ENCODE measurements at places on chromosomes 7 and 10. TPM values are rescaled to one million over a fixed set of nuclear protein-coding genes. Genes with fewer than 3 reads are reported as not detected.

GFRA1 gene
- not detected for total RNA-seq

AFAP1L2 gene
- total RNA-seq, result 6.3 TPM

GRCh38 chr7:155696747-155697146 is 52.3 kb downstream of the RBM33 start:
- H3K4me3 ChIP-seq, result no peak overlapping the region
- peaks cover 64% of the 10 kb centered on the region for H3K4me1 ChIP-seq
- no peak for DNase-seq
- H3K36me3 ChIP-seq, result peaks cover 16% of the 10 kb centered on the region

DNA sequence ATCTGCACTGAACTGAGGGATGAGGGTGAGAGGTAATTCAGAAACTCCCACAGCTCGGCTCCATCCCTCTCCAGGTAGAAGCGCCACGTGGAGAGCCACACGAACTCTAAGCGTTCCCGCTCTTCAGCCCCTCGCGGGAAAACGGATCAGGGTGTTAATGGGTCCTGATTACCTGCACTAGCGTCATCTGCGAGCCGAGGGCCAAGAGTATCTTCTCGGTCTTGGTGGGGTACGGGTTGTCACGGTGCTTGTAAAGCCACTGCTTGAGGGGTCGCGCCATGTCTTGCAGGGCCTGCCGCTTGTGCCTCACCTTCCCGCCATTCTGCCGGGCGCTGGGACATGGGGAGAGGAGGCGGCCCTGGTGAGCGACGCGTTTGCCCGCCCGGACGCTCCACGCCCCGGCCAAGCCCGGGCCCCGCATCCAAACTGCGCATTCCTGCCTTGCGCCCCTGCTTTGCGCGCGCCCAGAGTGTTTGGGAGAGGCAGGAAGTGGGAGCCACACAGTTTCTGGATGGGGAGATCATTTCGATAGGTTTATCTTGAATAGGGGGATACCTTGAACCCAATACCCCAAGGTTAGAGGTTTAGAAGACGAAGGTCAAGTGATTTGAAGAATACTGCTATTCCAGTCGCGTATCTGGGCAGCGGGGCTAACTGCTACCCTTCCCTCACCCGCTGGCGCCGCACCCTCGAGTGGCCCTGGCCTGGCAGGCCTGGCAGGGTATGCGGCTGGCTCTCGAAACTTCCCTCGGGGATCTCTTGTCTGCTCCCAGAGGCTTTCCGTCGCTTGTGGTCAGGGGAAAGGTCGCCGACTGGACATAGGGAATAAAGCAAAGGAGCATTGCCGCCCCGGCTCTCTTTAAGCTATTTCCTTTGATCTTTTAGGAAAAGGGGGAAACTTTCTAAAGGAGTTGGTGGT is 4.2 kb downstream of the MKX start:
- H3K4me3 ChIP-seq, result peak overlapping the region; percentile 55
- H3K36me3 ChIP-seq, result no peaks in the 10 kb centered on the region
- DNase-seq, result peak; percentile 14
- peaks cover 28% of the 10 kb centered on the region for H3K4me1 ChIP-seq

GRCh38 chr7:107501593-107501992 is 31.7 kb downstream of the GPR22 start:
- peaks cover 17% of the 10 kb centered on the region for H3K36me3 ChIP-seq
- DNase-seq, result peak; percentile 63
- H3K4me1 ChIP-seq, result peaks cover 12% of the 10 kb centered on the region
- no peak overlapping the region for H3K4me3 ChIP-seq
- no peak overlapping the region for H3K27ac ChIP-seq

DDIT4 gene
- total RNA-seq, result 1,096 TPM

COL26A1 gene
- total RNA-seq, result not detected

GRCh38 chr10:86152911-86153310 is 213.7 kb downstream of the GRID1 start:
- H3K27ac ChIP-seq, result no peak overlapping the region
- no peaks in the 10 kb centered on the region for H3K27me3 ChIP-seq
- H3K36me3 ChIP-seq, result no peaks in the 10 kb centered on the region

GRCh38 chr10:72334196-72334824 is 20.4 kb downstream of the DNAJB12 start:
- peak overlapping the region; percentile 57 for H3K4me3 ChIP-seq
- DNase-seq, result peak; percentile 42
- peaks cover 40% of the 10 kb centered on the region for H3K36me3 ChIP-seq
- H3K4me1 ChIP-seq, result peaks cover 80% of the 10 kb centered on the region
- peak overlapping the region; percentile 84 for H3K27ac ChIP-seq

- no peaks in the 10 kb centered on the region for H3K36me3 ChIP-seq
- no peak overlapping the region for H3K4me3 ChIP-seq
- H3K4me1 ChIP-seq, result peaks cover 5% of the 10 kb centered on the region
Observed at GRCh38 chr7:42471573-42472174, 234.7 kb upstream of the GLI3 start.

GRCh38 chr7:42876182-42877068 is 35.4 kb downstream of the C7orf25 start:
- no peaks in the 10 kb centered on the region for H3K4me1 ChIP-seq
- H3K4me3 ChIP-seq, result no peak overlapping the region
- no peak overlapping the region for H3K27ac ChIP-seq

- DNase-seq, result no peak
- no peaks in the 10 kb centered on the region for H3K4me1 ChIP-seq
- no peak overlapping the region for H3K27ac ChIP-seq
- no peaks in the 10 kb centered on the region for H3K36me3 ChIP-seq
- no peak overlapping the region for H3K4me3 ChIP-seq
Observed at GRCh38 chr10:67045404-67045803, 119.6 kb downstream of the LRRTM3 start.

GRCh38 chr7:46908770-46909169 is 673.1 kb downstream of the TNS3 start:
- H3K36me3 ChIP-seq, result no peaks in the 10 kb centered on the region
- H3K27me3 ChIP-seq, result no peaks in the 10 kb centered on the region
- no peak for DNase-seq

DNA sequence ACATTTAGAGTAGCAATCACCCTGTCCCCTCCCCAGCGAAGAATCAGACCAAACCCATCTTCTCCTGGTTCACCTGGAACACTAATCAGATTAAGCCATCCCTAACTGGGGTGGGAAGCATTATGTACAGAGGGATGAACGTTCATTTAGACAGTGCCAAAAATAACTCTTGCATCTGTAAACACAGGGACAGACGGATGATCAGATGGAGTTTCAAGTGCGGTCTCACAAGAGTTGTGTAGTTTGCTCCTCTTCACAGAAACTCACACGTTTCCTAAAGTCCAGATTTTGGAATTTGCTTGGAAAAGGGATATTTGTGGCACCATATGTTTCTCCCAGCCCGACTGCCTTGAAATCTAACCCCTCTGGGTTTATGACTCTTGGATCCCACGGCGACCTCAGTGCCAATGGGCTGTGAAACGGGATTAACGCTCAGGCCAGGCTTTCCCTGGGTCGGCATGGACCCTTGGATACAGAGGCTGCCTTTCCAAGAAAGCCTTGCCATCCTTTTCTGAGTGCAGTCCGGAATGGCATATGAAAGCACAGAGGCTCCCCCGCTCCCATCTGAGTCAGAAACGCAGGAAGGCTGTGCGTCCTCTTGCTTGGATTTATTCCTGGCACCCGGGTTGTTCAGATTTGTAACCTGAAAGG is 293.2 kb upstream of the HABP2 start:
- H3K4me3 ChIP-seq, result no peak overlapping the region
- no peaks in the 10 kb centered on the region for H3K4me1 ChIP-seq
- no peak overlapping the region for H3K27ac ChIP-seq
- peaks cover 20% of the 10 kb centered on the region for H3K27me3 ChIP-seq
- H3K36me3 ChIP-seq, result no peaks in the 10 kb centered on the region
- no peak for DNase-seq

DNA sequence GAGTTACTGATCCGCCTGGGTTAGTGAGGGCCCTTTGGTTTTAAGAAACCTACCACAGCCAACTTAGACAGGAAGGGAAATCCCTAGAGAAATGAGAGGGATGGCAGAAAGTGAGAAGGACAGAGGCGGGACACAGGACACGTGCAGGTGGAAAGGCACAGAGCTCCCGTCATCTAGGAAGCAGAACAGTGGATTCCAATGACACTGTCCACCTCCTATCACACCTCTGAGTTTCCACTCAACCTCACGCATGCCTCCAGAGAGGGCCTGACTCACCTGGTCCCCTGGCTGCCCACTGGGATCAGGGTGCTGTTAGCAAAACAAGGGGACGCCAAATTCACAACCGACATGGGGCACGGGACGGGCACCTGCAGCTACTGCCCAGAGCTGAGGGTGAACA is 26.3 kb downstream of the CPXM2 start:
- H3K27ac ChIP-seq, result no peak overlapping the region
- peaks cover 6% of the 10 kb centered on the region for H3K27me3 ChIP-seq
- no peak overlapping the region for H3K4me3 ChIP-seq
- no peaks in the 10 kb centered on the region for H3K36me3 ChIP-seq
- no peak for DNase-seq

VWA2 gene
- not detected for total RNA-seq

GRCh38 chr7:24555719-24556118 is 17.5 kb upstream of the PALS2 start:
- peaks cover 1% of the 10 kb centered on the region for H3K27me3 ChIP-seq
- H3K36me3 ChIP-seq, result no peaks in the 10 kb centered on the region
- no peak overlapping the region for H3K27ac ChIP-seq
- H3K4me1 ChIP-seq, result peaks cover 6% of the 10 kb centered on the region
- no peak overlapping the region for H3K4me3 ChIP-seq

CYP3A4 gene
- total RNA-seq, result not detected

GRCh38 chr10:114398587-114399331 is 5.5 kb downstream of the AFAP1L2 start:
- no peaks in the 10 kb centered on the region for H3K36me3 ChIP-seq
- H3K27me3 ChIP-seq, result peaks cover 64% of the 10 kb centered on the region
- H3K4me1 ChIP-seq, result peaks cover 25% of the 10 kb centered on the region
- no peak for DNase-seq

ZMIZ2 gene
- 131 TPM for total RNA-seq

DNA sequence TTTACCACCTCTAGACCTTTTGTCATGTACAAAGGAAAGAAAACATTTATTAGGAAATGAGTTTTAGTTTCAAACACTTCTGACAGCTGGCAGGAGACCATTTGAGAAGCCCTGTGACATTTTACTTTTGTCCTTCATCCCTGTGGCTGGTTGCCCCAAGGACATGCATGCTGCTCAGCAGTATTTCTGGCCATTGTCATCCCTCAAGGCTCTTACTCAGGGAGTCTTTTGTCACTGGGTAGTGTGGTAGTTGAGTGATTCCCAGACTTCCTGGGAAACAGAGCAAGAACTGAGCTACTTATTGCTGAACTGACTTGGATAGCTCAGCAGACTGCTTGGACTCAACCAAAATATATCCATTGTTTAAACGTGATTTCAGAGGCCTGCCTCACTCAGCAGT is 142.8 kb downstream of the LRRC4 start:
- no peaks in the 10 kb centered on the region for H3K27me3 ChIP-seq
- H3K4me3 ChIP-seq, result no peak overlapping the region
- peaks cover 69% of the 10 kb centered on the region for H3K36me3 ChIP-seq
- no peak overlapping the region for H3K27ac ChIP-seq
- peaks cover 16% of the 10 kb centered on the region for H3K4me1 ChIP-seq
- DNase-seq, result no peak

DNA sequence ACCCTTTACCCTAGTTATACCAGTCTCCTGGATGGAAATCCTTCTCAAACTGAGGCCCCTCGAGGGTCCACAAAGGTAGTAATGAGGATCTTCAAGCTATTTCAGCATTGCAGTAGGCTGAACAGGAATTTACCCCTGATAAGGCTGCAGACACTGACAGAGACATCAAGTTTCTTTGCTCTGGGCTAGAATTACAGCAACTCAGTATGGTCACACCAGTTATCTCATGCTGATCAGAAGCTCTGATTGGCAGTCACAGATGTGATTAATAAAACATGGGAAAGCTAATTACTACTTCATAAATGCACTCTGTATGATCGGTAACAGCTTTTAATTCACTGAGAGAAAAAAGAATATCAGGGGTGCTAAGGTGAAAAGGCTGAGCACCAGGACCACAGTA is 30.6 kb downstream of the FAM204A start:
- no peak for DNase-seq
- no peaks in the 10 kb centered on the region for H3K27me3 ChIP-seq
- H3K36me3 ChIP-seq, result peaks cover 13% of the 10 kb centered on the region
- no peak overlapping the region for H3K27ac ChIP-seq
- no peak overlapping the region for H3K4me3 ChIP-seq
- no peaks in the 10 kb centered on the region for H3K4me1 ChIP-seq

- no peaks in the 10 kb centered on the region for H3K36me3 ChIP-seq
- peaks cover 21% of the 10 kb centered on the region for H3K4me1 ChIP-seq
- H3K27ac ChIP-seq, result no peak overlapping the region
- H3K27me3 ChIP-seq, result peaks cover 31% of the 10 kb centered on the region
Observed at GRCh38 chr7:157673573-157673972, 336.8 kb downstream of the DNAJB6 start.

DNA sequence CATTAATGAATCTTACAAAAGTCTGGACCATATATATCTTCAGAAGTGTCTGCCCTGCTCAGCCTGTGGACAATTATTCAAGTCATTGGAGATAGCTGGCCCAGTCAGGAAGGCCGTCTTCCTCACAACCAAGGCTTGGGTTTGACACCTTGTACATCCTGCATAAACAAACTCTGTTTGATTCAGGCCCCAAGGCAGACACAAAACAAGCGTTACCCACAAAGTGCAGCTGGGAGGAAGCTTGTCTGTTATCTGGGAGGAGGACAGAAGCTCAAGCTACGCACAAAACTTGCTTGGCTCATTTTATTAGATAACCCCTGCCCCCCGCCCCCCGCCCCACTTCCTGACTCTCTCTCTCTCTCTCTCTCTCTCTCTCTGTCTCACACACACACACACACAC is 166.9 kb upstream of the WDR11 start:
- DNase-seq, result no peak
- H3K27ac ChIP-seq, result no peak overlapping the region
- no peaks in the 10 kb centered on the region for H3K36me3 ChIP-seq

GRCh38 chr10:128081720-128082119 is 44.5 kb downstream of the MKI67 start:
- no peaks in the 10 kb centered on the region for H3K4me1 ChIP-seq
- peaks cover 25% of the 10 kb centered on the region for H3K36me3 ChIP-seq
- no peaks in the 10 kb centered on the region for H3K27me3 ChIP-seq
- no peak overlapping the region for H3K27ac ChIP-seq
- H3K4me3 ChIP-seq, result no peak overlapping the region

DNA sequence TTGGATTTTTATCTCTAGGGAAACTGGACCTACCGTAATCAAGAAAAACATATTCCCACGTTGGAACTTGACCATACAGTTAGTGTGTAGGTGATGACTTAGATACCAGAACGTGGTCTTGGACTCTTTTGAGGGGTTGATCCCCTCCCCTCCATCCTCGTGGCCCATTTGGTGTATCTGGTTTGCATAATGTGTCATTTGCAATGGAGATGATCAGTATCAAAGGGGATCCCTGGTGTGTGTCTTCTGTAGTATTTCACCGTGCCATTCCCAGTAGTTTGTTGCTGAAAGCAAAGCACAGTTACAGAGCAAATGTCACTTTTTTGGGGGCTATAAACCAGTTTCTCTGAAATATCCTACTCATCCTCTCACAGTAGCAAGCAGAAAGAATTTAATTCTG is 217.7 kb downstream of the TCF7L2 start:
- H3K27me3 ChIP-seq, result no peaks in the 10 kb centered on the region
- no peak for DNase-seq
- no peak overlapping the region for H3K27ac ChIP-seq
